ENCODE measurements at places on chromosomes 4 and X. TPM values are rescaled to one million over a fixed set of nuclear protein-coding genes. Genes with fewer than 3 reads are reported as not detected.

The HSFX1 gene
- 0.38 TPM for polyA plus RNA-seq

The FRMPD4 gene
- 0.04 TPM for polyA plus RNA-seq

The SPON2 gene
- 10.1 TPM for polyA plus RNA-seq

The KDR gene
- polyA plus RNA-seq, result 1.6 TPM

The SRPX gene
- 12.8 TPM for polyA plus RNA-seq

The TMSB15A gene
- 2.0 TPM for polyA plus RNA-seq

The GPR143 gene
- 1.1 TPM for polyA plus RNA-seq

The FRMD7 gene
- polyA plus RNA-seq, result 0.02 TPM

The LYAR gene
- 5.2 TPM for polyA plus RNA-seq

The CLTRN gene
- 3.3 TPM for polyA plus RNA-seq

Data from pancreas (tissue), 10 donors.